ENCODE measurements at places on chromosomes 6 and 20.

- H3K36me3 ChIP-seq, result no peaks in the 10 kb centered on the region
- peaks cover 9% of the 10 kb centered on the region for H3K4me1 ChIP-seq
- H3K4me3 ChIP-seq, result no peak overlapping the region
- no peak overlapping the region for H3K27ac ChIP-seq
- no peaks in the 10 kb centered on the region for H3K27me3 ChIP-seq
- DNase-seq, result peak; percentile 45
These were observed 93.8 kb upstream of the CD93 start for GRCh38 chr20:23179766-23180403.

DNA sequence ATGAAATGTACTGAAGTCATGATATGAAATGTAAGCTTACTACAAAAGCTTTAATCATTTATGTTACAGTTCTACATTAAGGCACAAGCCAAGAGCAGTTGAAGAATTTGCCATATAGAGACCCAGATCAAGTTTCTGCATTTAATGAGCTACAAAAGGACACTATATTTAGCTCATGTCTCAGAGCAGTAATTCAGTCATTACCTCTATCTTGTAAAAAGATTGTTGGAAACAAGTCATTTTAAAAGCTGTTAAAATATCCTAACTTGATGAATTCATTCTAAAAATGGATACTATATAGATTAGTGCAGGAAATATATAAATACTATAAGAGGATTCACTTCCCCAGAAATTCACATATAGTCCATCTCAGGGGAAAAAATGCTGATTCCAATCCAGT is 45.2 kb upstream of the RIPPLY2 start:
- H3K36me3 ChIP-seq, result no peaks in the 10 kb centered on the region
- H3K4me1 ChIP-seq, result no peaks in the 10 kb centered on the region
- H3K27ac ChIP-seq, result no peak overlapping the region
- no peak for DNase-seq
- H3K27me3 ChIP-seq, result no peaks in the 10 kb centered on the region

GRCh38 chr6:6590530-6590929 is 2.0 kb downstream of the LY86 start:
- H3K4me1 ChIP-seq, result no peaks in the 10 kb centered on the region
- DNase-seq, result no peak
- H3K27me3 ChIP-seq, result no peaks in the 10 kb centered on the region
- H3K36me3 ChIP-seq, result no peaks in the 10 kb centered on the region

- peak; percentile 29 for DNase-seq
- H3K4me3 ChIP-seq, result peak overlapping the region; percentile 78
- H3K4me1 ChIP-seq, result peaks cover 23% of the 10 kb centered on the region
- no peak overlapping the region for H3K27ac ChIP-seq
- peaks cover 59% of the 10 kb centered on the region for H3K27me3 ChIP-seq
These were observed 71.5 kb downstream of the SOX4 start for GRCh38 chr6:21665110-21665391.

DNA sequence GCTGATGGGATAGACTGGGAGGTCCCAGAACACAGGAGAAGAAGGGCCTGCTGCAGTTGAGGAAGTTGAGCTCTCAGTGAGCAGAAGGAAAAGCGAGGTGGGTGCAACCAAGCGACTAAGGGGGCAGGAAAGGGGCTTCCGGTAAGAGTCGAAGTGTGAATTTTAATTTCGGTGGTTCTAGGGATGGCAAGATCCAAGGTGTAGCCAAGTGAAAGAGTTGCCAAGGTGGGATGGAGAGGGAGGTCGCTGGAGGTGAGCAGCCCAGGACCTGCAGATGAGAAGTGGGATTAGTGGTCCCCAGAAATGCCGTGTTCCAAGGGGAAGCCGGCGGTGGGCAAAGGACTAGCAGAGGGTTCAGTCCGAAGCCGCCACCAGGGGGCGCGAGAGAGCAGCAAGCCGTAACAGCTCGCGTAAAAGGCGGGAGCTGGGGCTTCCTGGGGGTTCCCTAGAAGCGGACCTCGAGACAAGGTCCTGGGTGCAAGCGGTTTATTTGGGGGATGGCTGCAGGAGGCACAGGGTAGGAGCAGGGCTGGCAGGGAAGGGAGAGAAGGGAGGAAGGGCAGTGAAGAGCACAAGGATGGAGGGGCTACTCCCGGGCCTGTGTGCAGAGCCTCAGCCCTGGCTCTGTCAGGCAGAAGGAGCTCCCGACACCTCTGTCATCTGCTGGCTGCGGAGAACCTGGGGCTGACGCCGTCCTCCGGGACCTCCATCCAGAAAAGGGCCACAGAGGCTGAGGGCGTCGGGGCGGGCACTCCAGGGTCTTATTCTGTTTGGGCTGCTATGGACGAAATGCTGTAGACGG is 103.6 kb downstream of the PAX1 start:
- H3K4me3 ChIP-seq, result no peak overlapping the region
- no peaks in the 10 kb centered on the region for H3K36me3 ChIP-seq
- H3K4me1 ChIP-seq, result no peaks in the 10 kb centered on the region

DNA sequence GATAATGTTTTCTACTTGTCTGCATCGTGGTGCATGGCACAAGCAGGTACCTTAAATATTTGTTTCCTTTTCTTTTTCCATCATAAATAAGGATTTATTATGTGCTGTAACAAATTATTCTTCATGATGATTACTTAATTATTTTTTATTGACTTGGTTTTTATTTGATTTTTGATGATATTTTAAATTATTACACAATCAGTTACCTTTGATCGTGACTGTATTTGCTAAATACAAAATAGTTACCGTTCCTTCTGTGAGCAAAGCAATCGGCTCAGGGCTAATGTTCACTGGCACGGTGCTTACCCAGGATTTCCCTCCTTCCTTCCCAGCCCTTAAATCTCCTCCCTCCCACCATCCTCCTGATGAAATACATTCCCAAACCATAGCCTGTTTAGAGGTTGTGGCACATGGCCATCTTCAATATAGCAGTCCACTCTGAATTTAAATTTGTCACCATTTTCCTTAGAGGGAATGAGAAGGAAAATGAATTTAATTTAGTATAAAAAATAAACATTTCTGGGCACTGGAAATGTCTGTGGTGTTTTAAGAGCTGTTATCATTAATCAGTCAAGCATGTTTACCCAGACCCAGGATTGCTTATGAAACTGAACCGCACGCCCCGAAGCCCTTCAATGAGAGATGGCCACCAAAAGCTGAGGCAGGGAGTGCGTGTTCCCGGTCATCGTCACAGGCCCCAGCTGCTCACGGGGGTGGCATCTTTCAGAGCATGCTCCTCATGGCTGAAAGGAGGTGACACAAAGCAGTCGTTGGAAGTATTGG is 23.0 kb upstream of the EXOC2 start:
- peak; percentile 63 for DNase-seq
- no peaks in the 10 kb centered on the region for H3K36me3 ChIP-seq
- peaks cover 3% of the 10 kb centered on the region for H3K4me1 ChIP-seq
- H3K4me3 ChIP-seq, result no peak overlapping the region

GRCh38 chr20:63054103-63054474 is 47.3 kb upstream of the BHLHE23 start:
- H3K4me1 ChIP-seq, result peaks cover 5% of the 10 kb centered on the region
- H3K27ac ChIP-seq, result no peak overlapping the region
- DNase-seq, result no peak

DNA sequence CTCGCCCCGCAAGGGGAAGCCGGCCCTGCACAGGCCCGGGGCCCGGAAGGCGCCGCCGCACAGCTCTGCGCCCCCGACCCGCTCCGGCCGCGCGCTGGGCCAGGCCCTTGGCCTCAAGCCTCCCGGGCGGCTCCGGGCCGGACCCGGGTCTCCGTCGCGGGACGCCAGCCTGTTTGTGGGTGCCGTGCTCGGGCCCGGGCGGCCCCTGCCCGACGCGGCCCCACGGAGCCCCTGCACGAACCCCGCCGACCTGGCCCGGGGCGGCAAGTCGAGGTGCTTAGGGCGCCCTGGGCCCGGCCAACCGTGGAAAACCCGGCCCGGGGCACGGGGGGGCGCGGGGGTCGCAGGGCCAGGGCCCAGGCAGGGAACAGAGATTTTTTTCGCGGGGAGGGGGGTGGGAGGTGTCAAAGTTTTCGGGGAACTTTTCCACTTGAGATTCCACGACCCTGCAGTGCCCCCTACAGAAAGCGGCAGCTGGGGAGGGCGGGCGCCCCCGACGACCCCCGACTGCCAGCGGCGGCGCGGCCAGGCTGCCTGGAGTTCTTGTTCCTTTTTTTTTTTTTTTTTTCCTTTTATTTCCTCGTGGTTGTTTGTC is 805 bp upstream of the STX16 start:
- H3K27me3 ChIP-seq, result no peaks in the 10 kb centered on the region
- DNase-seq, result no peak
- peak overlapping the region; percentile 87 for H3K27ac ChIP-seq
- H3K4me3 ChIP-seq, result peak overlapping the region; percentile 56

GRCh38 chr20:49273696-49274277 is 4.1 kb downstream of the ZNFX1 start:
- DNase-seq, result no peak
- H3K27me3 ChIP-seq, result no peaks in the 10 kb centered on the region
- peaks cover 29% of the 10 kb centered on the region for H3K36me3 ChIP-seq
- H3K27ac ChIP-seq, result no peak overlapping the region
- peaks cover 8% of the 10 kb centered on the region for H3K4me1 ChIP-seq

- H3K27me3 ChIP-seq, result no peaks in the 10 kb centered on the region
- H3K4me3 ChIP-seq, result no peak overlapping the region
- H3K27ac ChIP-seq, result no peak overlapping the region
- H3K36me3 ChIP-seq, result peaks cover 67% of the 10 kb centered on the region
These were observed 7.3 kb upstream of the GFRA4 start for GRCh38 chr20:3670511-3670910.

GRCh38 chr6:53793318-53794136 is 1.3 kb upstream of the LRRC1 start:
- peak; percentile 68 for DNase-seq
- H3K4me3 ChIP-seq, result peak overlapping the region; percentile 87
- peak overlapping the region; percentile 84 for H3K27ac ChIP-seq
- H3K27me3 ChIP-seq, result peaks cover 10% of the 10 kb centered on the region
- H3K4me1 ChIP-seq, result peaks cover 7% of the 10 kb centered on the region

DNA sequence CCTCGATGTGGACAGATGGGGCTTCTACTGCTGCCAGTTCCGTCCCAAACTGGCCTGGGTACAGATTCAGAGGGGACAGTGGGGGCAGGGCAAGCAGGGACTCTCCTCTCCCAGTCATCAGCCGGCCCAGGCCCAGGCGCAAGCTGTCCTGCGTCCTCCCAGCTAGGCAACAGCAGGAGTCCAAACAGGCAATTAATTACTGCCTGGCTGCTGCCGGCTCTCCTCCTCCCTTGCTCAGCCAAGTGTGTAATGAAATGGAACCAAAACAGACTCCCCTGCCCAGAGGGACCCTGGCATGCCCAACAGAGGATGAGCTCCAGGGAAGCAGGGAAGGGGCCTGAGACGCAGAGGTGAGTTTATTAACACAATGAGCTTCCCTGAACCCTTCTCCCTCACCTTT is 17.8 kb upstream of the SLC32A1 start:
- H3K4me1 ChIP-seq, result no peaks in the 10 kb centered on the region
- H3K4me3 ChIP-seq, result no peak overlapping the region
- H3K27ac ChIP-seq, result no peak overlapping the region

DNA sequence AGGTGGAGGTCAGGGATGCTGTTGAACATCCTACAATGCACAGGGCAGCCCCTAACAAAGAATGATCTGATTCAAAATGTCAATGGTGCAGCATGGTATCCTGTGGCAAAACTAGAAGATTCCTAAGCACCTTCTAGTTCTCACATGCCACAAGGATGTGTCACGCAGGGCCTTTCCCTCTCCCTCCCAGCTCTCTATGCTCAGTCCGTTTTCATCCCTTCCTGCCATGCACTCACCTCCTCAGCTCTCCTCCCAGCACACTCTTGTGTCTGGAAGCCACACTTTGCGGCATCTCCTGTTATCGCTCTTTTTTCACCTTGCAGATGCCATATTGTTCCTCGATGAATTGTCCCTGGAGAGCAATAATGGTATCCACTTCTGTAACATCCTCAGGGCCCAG is 263.4 kb downstream of the CDC5L start:
- DNase-seq, result peak; percentile 30
- H3K27me3 ChIP-seq, result no peaks in the 10 kb centered on the region
- H3K27ac ChIP-seq, result peak overlapping the region; percentile 18
- peaks cover 29% of the 10 kb centered on the region for H3K4me1 ChIP-seq

DNA sequence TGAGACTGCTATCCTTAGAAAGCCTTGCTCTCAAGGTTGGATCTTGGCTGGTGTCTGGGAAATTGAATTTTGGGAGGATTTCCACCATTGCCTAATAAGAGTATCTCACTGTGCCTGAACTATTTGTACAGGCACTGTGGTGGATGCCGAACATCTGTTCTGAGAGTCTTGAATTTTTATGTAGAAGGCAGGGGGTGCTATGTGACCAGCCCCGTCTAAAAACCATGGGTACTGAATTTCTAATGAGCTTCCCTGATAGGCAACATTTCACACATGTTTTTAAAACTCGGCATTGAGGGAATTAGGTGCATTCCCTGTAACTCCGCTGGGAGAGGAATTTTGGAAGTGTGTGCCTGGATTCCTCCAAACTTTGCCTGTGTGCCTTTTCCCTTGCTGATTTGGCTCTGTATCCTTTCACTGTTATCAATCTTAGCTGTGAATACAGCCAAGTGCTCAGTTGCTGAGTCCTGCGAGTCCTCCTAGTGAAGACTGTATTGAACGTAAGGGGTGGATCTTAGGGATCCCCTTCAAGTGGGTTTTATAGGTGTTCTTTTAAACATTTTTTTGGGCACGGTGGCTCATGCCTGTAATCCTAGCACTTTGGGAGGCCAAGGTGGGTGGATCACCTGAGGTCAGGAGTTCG is 27.6 kb upstream of the SCAF8 start:
- no peaks in the 10 kb centered on the region for H3K4me1 ChIP-seq
- H3K4me3 ChIP-seq, result no peak overlapping the region
- no peaks in the 10 kb centered on the region for H3K27me3 ChIP-seq
- no peak for DNase-seq

DNA sequence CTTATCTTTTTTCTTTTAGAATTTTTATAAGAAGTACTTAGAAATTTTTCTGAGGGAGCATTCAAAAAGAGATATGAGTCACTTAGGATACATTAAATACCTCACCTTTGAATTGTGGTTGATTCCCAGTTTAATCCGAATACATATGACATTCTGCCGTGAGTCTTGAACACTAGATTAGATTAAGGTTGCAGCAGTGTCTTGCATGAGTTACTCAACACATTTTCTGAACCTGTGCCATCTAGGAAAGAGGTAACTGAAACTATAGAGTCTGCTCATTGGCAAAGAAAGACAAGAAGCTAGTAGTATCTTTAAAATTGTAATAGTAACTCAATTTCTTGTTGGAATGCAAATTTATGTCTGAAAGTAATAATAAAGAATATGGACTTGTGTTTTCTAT is 14.9 kb downstream of the PEX3 start:
- no peak overlapping the region for H3K27ac ChIP-seq
- H3K27me3 ChIP-seq, result no peaks in the 10 kb centered on the region
- H3K4me1 ChIP-seq, result no peaks in the 10 kb centered on the region

- no peak overlapping the region for H3K4me3 ChIP-seq
- no peaks in the 10 kb centered on the region for H3K36me3 ChIP-seq
- H3K27me3 ChIP-seq, result no peaks in the 10 kb centered on the region
These were observed 434.1 kb upstream of the MMS22L start for GRCh38 chr6:97717086-97717485.

- peaks cover 11% of the 10 kb centered on the region for H3K4me1 ChIP-seq
- no peak for DNase-seq
- no peaks in the 10 kb centered on the region for H3K36me3 ChIP-seq
These were observed 6.4 kb upstream of the SLC2A12 start for GRCh38 chr6:134058622-134059366.

GRCh38 chr6:168565112-168565511 is 124.1 kb downstream of the SMOC2 start:
- H3K27me3 ChIP-seq, result no peaks in the 10 kb centered on the region
- H3K4me1 ChIP-seq, result no peaks in the 10 kb centered on the region
- DNase-seq, result no peak
- H3K36me3 ChIP-seq, result no peaks in the 10 kb centered on the region
